ENCODE measurements at places on chromosomes 3 and 15.
A peak's percentile ranks its signal among the peaks of the same experiment; 100 is the strongest.

- DNase-seq, result no peak
These were observed 190.2 kb downstream of the SCAPER start for GRCh38 chr15:76714950-76715349.

GRCh38 chr3:118713502-118714207 is 321.0 kb downstream of the IGSF11 start:
- DNase-seq, result no peak

- no peak for DNase-seq
These were observed 115.3 kb downstream of the CORO2B start for GRCh38 chr15:68694111-68694510.

- no peak for DNase-seq
These were observed 90.2 kb downstream of the NTRK3 start for GRCh38 chr15:88166082-88166993.

DNA sequence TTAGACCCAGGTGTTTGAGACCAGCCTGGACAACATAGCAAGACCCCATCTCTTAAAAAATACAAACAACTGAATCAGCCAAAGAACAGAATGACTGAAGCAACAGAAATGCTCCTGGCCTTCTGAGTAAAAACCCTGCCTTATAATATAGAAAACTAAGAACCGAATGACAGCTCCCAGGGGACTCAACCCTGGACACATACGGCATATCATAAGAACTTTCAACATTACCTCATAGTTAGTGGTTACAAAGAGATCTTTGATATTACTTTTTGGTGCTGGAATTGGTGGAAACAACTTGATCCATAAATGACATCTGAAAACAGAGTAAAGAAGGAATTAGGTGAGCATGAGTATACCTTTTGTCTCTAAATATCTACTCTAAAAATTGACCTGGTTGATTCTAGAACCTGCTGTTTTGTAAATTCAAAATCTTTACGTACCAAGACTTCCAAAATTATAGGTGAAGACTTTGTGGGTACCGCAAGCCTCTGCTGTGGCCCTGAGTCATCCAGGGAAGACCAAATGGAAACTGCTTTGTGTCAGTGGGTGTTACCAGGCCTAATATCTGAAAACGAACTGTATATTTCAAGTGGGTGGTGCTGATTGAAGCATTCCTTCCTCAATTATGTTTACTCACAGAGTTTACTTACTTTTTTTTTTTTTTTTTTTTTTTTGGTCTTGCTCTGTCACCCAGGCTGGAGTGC is 35.5 kb downstream of the IL5RA start:
- no peak for DNase-seq

GRCh38 chr3:128864351-128864811 is 15.0 kb upstream of the ACAD9 start:
- no peak for DNase-seq

DNA sequence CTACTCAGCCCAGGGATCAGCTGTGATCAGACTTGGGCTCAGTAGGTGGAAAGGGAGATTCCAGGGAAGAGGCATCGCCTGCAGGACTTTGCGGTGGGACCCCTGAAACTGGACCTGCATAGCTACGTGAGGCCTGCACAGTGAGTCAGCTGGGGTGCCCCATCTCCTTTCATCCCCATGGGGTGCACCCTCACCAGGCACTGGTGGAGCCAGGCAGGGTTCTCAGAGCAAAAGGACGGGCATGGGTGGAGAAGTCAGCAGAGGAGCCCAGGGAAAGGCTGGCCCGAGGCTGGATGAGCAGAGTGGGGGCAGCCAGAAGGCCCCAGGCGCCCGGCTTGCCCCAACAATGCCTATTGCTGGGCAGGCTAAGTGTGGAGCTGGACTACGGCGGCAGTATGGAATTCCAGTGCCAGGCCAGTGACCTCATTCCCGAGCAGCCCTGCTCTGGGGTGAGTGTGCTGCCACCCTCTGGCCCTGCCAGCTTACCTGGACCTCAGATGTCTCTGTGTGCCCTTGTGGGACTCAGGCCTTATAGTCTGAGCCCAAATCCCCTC is 19.7 kb downstream of the ACAA1 start:
- DNase-seq, result no peak

- DNase-seq, result no peak
These were observed 10.9 kb downstream of the TRIP4 start for GRCh38 chr15:64398575-64398974.

- no peak for DNase-seq
These were observed 73.4 kb downstream of the BLM start for GRCh38 chr15:90790561-90790960.

- DNase-seq, result no peak
These were observed 446.5 kb downstream of the CNTN3 start for GRCh38 chr3:74167926-74168325.

DNA sequence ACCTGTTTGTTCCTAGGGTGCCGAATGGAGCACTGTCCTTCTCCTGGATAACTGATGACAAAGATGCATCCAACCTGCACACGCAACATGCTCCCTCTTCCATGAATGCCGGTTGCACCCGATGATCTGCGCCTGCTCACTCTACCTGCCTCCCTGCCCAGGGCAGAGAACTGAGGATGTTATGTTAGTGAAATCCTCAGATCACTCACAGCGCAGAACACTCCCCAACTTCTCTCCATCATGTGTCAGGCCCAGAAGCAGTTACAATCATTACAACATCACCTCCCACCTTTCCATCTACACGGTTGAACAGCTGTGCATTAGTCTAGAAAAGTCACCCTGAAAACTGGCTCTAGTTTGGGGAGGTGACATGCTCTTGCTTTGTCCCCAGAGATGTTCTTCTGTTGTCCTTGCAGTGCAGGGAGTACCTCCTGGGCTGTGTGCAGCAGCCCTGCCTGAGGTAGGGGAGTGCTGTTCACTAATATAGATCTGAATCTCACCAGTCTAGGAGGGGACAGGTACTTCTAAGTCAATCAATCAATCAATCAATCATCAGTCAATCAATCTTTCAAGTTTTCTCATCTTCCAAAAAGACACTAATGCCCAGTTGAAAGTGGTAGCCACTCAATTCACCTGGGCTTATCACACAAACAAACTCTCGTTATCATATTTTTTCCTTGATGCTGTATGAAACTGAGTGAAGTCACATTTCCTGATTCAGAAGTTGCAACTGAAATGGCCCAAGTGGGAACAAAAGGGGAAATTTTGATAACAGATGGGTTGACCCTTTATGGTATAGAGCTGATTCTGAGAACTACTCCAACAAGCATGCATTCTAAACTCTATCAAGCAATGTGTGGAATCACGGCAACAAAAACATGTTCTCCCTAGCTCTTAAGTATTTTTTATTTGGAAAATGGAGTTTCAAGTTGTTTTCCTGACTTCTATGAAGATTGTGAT is 15.4 kb upstream of the ISLR start:
- DNase-seq, result no peak

GRCh38 chr3:188067932-188068331 is 86.0 kb upstream of the LPP start:
- no peak for DNase-seq

DNA sequence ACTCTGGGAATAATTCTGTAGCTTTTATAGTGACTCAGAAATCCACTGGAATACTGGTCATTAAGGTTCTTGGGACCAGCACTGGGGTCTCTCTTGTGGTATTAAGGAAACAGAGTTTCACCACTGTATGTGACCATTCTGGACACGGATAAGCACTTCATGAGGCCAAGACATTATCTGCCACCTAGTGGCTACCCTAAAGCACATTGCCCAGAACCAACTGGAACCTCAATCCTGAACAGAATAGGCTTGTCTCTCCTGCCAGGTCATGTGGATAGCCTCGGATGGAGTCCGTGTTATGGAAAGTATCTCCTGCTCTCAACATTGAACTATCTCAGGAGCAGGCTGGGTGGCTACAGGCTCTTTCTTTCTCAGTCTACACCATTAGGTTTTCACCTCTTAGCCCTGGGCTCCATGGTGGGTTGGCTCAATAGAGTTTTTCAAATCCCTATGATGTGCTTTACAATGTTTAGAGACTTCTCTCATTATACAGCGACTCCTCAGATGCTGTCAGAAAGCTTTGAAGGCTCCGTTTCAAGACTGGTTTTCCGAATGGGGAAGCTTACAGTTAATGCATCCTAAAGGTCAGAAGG is 167.6 kb upstream of the ST8SIA2 start:
- DNase-seq, result no peak

DNA sequence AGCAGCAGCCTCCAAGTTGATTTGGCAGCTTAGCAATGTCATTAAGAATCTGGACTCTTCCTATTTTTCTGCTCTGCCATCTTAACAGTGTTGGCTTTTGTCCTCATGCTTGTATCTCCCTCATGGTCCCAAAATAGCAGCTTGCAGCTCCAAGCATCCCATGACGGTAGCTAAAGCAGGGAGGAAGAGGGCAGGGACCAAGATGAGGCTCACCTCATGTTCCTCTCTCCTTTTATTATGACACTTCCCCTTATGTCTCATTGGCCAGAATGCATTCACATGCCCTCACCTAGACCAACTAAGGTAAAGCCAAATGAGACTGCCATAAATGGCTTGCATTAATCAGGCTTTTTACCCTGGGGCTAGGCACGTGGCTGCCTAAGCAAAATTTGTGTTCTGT is 382.4 kb downstream of the SHQ1 start:
- no peak for DNase-seq

- no peak for DNase-seq
These were observed 22.6 kb downstream of the PLA2G4D start for GRCh38 chr15:42071717-42072116.

- no peak for DNase-seq
These were observed 771.6 kb upstream of the NR2F2 start for GRCh38 chr15:95558916-95559315.

- no peak for DNase-seq
These were observed 146.9 kb upstream of the RARB start for GRCh38 chr3:25281041-25281731.

GRCh38 chr3:71128961-71129360 is 454.6 kb downstream of the FOXP1 start:
- DNase-seq, result peak; percentile 27

DNA sequence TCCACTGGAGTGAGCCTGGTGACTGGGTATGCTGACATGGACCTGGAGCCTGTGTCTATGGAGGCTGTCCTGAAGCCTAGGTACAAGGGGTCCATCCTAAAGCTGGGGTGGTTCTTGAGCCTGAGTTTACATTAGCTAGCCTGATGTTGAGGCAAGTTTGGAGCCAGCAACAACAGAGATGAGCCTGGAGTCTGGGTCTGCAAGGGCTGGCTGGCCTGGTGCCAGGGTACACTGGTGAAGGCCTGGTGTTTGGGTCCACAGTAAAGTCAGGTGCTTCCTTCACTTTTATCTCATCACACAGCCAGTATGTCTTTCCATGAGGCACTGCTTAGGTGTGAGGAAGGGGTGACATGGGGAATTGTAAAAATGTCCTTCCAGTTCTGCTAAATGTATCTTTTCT is 49.5 kb downstream of the TP63 start:
- no peak for DNase-seq

DNA sequence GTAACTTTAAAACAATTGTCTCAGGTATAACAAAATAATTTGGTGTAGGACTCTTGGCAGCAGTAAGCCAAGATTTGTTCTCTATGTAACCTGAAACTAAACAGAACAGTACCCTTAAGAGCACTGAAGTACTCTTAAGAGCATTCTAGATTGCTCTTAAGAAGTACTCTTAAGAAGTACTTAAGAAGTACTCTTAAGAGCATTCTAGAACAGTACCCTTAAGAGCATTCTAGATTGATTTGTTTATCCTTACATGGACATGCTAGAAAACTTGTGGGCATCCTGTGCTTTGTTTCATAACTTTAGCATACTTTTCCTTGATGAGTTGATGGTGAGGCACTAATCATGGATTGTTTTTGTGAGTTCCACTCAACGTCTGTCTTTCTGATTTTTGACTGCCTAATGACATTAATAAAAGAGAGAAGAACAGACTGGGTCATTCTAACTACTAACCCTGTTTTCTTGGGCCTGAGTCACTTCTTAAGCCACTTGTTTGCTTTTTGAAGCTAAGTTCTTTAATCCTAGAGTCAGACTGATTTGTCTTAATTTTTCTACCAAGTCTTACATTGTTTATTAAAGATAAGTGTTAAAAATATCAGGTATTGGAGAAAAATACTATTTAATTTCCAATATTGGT is 57.2 kb upstream of the UTS2B start:
- no peak for DNase-seq

DNA sequence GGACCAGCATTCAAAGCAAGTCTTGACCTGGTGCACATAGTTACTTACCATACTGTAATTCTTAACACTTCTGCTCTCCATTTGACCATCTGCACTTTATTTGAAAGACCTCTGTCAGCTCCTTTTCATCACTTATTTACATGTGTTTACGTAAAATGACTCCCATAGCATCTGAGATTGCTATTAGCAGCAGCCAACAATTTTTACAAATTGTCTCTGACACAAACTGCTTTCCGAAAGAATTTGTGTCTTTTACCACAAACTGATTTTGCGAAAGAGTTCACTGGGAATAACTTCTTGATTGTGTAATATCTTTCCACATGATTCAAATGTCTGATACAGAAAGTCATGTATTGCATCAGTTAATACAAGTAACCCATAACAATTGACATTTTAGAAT is 144.1 kb upstream of the PEX5L start:
- no peak for DNase-seq

DNA sequence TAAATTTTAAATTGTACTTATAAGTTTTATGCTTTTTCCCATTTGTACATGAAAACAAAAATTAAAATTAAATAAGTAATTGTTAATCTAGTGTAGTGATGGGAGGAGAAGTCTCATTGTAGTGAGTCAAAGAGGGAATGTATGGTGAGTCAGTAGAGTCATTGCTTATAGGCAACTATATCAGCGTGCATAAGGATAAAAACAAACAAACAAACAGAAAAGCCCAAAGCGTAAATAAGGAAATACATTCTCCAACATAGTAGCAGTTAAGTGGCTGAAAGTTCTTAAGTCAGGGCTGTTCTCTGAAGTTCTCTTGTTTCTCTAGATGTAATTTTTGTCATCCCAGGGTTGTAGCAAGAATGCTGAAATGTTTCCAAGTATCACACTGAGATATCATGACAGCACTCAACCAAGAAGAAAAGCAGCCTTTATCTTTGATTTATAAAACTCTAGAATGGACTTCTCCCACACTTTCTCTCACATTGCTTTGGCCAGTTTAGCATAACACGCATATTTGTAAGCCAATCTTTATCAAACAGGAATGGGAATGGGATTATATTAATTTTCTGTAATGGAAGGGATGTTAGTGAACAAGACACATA is 184.1 kb upstream of the TP63 start:
- DNase-seq, result no peak

DNA sequence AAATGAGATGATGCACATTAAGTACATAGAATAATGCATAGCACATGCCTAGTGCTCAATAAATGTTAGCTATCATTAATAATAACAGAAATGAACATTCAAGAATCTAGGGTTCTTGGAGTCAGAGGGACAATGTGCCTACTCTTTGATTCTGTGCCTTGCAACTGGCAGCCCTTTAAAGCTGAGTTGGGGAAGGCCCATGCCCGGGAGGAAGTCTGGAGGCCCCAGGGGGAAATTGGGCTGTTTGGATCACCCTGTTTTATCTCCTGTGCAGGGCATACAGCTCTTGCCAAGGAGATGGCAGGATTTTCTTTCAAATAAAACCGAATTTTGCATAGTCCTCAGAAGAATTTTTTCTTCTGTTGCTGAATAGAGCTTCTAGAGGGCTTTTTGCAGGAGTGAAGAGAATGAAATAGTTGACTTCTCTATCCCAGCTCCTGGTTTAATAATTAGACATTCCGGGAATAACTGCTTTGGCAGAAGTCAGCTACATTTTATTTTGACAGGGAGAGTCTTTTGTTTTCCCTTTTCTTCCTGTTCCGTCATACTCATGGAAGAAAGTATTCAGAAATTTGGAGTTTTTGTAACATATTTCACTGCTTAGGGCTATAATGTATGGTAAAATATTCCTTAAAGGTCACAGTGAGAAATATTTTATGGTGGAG is 18.0 kb upstream of the KCNAB1 start:
- no peak for DNase-seq
